ENCODE measurements at places on chromosomes 16 and 17. TPM values are rescaled to one million over a fixed set of nuclear protein-coding genes. Genes with fewer than 3 reads are reported as not detected.
A peak's percentile ranks its signal among the peaks of the same experiment; 100 is the strongest.

Gene TANGO6
- 26.4 TPM for total RNA-seq

Gene KRT222
- total RNA-seq: not detected

Gene GFAP
- 0.86 TPM for total RNA-seq

Gene ITGB4
- 1.3 TPM for total RNA-seq

Gene CDK5R1
- total RNA-seq: 0.64 TPM

Gene MPV17L
- total RNA-seq: 1.3 TPM

Gene SOX9
- 1.7 TPM for total RNA-seq

Gene TMEM114
- total RNA-seq: not detected

Gene GRAPL
- total RNA-seq: 0.43 TPM

- DNase-seq: no peak
Measured at GRCh38 chr16:54817432-54817831, 113.2 kb upstream of the IRX5 start.

DNA sequence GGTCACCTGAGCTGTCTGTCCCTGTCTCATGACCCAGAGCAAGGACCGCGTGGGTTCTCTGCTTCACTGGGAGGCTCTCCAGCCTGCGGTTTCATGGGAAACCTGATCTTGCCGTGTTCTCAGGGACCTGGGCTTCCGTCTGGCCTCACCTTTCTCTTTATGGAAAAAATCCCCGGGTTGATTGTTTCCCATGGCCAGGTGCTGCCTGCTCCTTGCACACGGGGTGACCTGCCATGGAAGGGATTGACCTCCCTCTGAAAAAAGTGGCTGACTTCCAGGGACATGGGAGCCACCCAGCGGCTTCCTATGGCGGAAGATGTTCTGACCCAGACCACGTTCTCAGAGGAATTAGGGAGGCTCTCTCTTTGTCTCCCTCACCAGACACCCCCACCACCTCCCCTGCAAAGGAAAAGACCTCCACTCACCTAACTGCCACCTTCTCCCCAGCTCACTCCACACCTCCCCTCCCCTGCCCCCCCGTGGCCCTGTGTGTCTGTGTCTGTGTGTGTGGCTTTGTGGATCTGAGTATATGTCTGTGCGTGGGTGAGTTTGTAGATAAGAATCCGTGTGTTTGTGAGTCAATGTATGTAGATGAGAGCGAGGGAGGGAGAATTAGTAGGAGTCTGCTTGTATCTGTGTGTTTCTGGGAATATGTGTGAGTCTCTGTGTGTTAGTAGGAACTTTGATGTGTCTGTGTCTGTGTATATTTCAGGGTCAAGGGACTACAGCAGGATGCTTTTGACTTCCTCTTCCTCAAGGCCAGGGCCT, 154.6 kb downstream of the NTN1 start:
- no peak for DNase-seq

DNA sequence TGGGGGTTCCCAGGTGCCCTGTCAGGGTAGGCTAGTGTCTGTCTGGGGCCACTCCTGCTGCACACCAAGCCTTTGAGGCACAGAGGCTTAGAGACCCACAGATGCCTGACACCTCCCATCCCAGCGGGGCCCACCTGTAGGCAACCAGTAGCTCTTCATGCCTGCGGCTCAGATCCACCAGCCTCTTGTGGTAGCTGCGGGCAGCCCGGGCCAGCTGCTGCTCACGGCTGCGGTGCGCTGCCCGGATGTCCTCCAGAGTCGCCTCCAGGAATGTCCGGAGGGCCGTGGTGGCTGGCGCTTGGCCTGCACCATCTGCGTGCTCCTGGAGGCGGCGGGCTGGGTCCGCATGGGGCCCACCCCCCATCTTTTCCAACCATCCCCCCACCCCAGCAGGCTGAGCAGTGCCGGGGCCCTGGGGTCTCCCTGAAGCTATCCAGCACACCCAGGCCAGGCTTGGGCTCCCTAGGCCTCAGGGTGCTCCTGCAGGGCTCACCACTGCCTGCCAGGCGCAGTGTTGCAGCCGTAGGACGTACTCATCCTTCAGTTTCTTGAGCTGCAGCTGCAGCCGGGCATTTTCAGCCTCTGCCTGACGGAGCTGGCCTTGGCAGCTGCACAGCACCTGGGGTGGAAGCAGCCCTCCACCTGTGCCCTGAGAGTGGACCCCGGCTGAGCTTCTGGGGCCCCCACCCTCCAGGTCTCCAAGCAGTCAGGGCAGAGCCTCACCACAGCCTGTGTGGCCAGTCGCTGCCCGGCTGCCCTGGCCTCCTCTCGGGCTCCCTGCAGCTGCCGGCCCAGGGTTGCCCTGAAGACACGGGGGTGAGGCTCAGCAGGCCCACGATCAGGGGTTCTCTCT, 1.8 kb downstream of the CCDC78 start:
- no peak for DNase-seq

GRCh38 chr16:24255456-24256371, at the start of gene CACNG3:
CACNG3 (plus strand) TSS chr16:24256335; CDS start chr16:24256755, 420 bp downstream.
- peak; percentile 9 for DNase-seq

GRCh38 chr17:5049314-5049841, 14.2 kb upstream of the SLC52A1 start:
- peak; percentile 45 for DNase-seq

DNA sequence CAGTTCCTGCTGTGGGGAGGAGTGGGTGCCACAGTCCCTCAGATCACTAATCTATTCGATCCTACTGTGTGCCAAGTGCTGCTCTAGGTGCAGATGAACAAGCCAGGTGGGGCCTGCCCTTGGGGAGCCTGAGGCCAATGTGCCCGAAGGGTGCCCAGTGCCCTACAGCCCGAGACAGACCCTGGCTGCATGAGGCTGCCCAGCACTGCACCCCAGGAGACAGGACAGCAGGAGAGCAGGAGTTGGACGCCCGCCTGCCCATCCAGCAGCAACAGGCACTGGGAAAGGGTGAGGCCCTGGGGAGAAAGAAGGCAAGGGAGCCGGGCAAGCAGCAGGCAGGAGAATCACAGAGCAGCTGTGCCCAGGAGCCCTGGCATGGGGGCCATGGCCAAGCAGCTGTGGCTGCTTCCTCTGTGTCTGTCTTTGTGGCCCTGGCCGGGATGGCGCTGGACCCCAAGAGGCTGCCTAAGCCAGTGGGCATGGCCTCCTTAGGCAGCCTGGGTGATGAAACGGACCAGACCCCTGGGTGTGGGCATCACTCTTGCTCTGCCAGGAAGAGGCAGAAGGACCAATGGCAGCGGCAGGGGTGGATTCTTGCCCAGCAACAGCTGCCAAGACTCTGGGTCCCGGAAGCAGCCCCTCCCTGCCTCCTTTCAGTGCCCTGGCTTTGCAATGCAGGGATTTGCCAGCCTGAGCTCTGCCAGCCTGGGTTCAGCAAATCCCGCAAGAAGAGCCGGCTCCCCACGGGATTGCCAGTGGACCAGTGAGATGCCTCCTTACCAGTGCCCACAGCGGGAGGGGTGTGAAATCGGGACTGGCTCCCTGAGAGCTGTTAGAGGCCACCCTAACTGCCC, 179.6 kb upstream of the TNRC6C start:
- no peak for DNase-seq

- DNase-seq: no peak
Measured at GRCh38 chr16:83713597-83713996, 94.2 kb upstream of the HSBP1 start.

DNA sequence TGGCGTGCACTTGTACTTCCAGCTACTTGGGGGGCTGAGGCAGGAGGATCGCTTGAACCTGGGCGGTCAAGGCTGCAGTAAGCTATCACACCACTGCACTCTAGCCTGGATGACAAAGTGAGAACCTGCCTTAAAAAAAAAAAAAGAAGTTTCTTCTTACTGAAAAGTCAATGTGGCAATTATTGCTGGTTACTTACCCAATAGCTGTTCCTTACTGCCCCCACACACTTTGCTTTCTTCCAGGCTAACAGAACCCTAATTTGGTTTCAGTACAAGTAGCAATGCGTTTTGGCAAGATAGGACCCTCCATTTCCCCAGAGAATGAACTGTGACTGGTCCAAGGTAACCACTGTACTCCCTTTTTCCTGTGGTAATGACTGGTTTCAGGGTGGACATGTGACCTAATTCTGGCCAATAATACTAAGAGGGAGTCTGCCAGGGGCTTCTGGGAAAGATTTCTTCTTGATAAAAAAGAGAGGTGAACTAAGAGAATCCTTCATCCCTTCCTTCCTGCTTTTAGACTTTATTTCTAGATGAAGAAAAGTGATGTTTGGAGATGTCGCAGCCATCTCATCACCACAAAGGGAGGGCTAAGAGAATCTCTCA, 58.8 kb upstream of the MSI2 start:
- DNase-seq: no peak

GRCh38 chr17:28141313-28141712, 98.8 kb downstream of the NLK start:
- no peak for DNase-seq

- no peak for DNase-seq
Measured at GRCh38 chr17:74760404-74761105, 12.1 kb downstream of the NHERF1 start.

GRCh38 chr17:33266116-33266515, 27.0 kb downstream of the ASIC2 start:
- peak; percentile 7 for DNase-seq

- no peak for DNase-seq
Measured at GRCh38 chr17:76820039-76820438, 48.2 kb upstream of the MGAT5B start.

DNA sequence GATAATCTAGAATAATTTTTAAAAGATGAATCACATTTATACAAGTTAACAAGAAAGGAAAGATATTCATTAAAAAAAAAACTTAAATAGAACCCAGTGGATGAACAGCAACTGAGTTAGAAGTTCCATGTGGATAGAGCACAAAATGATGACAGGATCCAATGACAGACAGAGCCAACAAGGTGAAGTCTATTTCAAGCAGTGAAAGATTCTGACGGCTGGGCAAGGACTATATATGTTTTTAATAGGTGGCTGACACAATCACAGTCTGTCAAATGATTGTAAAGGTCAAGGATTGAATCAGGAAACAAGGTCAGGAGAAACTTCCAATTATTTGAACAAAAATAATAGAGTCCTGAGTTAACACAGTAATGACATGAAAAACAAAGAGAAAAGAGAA, 1460.0 kb upstream of the CDH8 start:
- no peak for DNase-seq

DNA sequence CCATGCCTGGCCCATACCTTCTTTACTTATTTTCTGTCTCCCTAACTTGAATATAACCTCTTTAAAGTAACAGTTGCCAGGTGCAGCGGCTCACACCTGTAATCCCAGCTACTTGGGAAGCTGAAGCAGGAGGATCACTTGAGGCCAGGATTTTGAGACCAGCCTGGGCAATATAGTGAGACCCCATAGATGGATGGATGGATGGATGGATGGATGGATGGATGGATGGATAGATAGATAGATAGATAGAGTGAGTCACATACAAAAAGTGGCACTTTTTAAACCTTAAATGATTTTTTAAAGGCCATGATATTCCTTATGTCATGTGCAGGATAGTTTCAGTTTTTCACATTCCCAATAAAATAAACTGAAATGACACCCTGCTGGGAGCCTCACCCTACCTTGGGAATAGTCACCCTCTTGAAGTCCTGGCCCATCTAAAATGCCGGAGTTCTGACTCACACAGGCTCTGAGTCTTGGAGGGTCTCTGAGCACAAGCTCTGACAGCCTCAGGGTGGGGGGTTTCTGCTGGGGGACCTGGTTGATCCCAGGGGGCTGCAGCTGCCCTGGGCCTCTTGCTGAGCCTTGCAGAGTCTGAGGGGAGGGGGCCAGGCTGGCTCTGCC, 26.2 kb downstream of the CPNE2 start:
- DNase-seq: no peak

DNA sequence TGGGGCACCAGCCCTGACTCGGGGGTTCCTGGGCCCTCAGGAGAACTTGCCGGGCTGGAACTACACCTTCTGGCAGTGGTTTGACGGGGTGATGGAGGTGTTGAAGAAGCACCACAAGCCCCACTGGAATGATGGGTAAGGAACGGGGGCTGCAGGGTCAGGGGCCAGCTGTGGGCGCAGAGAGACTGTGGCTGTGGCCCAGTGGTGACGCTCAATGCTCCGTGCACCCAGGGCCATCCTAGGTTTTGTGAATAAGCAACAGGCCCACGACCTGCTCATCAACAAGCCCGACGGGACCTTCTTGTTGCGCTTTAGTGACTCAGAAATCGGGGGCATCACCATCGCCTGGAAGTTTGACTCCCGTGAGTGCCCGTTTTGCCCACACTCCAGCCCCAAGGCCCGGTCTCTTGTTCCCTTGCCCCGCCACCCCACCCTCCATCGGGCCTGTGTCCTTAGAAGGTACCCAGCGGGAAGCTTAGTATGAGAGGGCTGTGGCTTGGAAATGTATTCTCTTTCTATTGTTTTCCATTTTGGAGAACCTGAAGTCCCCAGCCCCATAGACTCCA, 19.1 kb downstream of the STAT5A start:
- DNase-seq: no peak

DNA sequence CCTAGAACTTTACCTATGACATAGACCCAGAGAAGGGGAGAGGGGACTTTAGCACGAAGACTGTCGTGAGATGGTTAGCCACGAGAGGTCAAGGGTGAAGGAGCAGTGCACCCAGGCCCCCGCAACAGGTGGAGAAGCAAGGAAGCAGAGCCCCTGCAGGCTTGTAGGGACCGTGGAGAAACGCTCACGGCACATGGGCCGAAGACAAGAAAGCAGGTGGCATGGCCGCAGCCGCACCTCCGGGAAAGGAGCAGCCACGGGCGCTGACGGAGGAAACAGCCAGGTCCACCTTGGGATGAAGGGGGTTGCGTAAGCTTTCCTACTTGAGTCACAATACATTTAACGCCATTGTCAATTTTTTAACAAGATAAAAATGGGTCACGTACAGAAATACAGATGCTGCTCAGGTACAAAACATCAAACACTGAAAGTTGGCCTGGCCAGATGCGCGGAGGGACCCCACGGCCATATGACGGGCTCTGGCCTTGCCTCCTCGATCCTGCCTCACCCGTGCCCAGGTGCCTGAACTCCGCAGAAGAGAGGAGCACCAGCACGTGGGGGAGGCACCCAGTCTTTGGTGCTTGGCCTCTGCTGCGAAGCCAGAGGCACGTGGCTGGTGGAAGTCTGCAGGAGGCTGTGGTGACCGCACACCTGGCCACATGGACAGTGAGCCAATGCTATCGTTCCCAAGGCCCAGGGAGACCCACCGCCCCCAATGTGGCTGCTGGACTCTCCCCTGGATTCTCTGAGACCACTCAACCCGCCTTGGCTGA, 21.2 kb downstream of the SLC38A10 start:
- no peak for DNase-seq

DNA sequence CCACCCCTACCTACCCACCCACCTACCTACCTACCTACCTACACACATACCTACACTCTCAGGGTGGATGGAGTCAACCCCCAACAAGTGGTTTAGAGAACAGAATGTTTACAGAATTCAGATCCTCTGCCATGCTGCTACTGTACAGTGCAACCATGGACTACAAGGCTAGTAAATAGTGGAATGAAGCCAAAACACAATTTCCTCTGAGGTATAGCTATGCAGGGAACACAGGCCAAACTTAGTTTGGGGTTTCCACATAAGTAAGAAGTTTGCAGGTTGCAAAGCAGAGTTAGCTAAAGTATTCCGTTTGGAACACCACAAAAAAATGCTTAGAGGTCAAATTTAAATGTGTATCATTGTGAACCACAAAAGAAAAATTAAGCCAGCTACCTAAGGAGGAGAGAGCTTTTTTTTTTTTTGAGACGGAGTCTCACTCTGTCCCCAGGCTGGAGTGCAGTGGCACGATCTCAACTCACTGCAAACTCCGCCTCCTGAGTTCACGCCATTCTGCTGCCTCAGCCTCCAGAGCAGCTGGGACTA, 2.7 kb upstream of the AP1G1 start:
- no peak for DNase-seq

- DNase-seq: no peak
Measured at GRCh38 chr16:2357331-2357730, 16.8 kb upstream of the ABCA3 start.
